ENCODE measurements at places on chromosomes 3 and 15.

GRCh38 chr3:52013802-52014598 lies 18.3 kb upstream of the RPL29 start:
- DNase-seq: no peak

DNA sequence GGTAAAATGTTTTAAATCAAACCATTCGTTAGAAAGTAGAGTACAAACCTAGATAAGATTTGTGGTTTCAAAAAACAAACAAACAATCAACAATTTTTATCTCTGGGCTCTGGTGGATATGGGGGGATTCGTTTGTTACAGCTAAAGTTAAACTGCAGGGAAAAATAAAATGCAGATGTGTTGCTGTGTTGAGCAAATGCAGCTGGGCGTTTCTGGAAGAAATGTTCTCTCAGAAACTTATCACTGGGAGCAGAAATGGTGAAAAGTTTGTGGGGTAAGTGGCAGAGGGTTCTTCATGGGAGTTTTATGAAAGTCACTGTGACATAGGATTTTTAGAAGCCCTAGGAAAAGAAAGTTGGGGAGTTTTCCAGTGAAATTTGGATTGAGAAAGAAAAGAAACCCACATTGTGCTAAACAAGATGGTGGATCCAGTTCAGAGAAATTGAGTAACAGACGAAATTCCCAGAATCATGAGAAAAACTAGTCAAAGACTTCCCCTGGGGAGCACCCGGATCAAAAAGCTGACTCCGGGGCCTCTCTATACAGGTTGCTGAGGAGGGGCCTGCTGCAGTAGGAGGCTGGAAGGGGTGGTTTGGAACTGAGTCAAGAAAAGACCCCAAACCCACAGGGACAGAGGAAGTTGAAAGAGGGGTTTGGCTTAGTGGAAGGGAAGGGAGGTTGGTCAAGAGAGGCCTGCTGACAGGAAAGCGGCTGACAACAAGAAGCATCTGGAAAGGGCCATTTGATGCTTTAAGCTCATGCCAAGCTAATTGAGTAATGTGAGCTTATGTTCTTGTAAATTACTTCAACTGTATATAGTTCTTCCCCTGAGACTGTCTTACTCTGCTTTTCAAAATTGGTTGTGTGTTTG lies 108.7 kb downstream of the RARB start:
- no peak for DNase-seq

- DNase-seq: no peak
Observed at GRCh38 chr3:195773956-195774537, 37.7 kb downstream of the MUC4 start.

DNA sequence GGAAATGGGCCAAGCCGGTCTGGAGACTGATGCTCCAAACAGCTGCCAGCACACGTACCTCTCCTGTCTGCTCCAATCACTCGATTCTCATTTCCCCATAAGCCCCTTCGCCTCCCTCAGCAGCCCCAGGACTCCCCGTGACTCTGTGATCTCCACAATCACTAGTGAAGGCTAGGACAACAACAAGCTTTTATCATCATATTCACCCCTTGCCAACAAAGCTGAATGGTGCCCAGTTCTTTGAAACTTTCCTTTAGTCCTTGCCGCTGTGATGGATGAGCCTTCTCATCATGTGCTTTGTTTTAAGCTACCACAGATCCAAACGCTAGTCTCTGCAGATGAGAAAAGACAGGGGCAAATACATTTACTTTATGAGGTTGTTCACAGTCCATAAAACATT lies 242.0 kb downstream of the SV2B start:
- DNase-seq: no peak

DNA sequence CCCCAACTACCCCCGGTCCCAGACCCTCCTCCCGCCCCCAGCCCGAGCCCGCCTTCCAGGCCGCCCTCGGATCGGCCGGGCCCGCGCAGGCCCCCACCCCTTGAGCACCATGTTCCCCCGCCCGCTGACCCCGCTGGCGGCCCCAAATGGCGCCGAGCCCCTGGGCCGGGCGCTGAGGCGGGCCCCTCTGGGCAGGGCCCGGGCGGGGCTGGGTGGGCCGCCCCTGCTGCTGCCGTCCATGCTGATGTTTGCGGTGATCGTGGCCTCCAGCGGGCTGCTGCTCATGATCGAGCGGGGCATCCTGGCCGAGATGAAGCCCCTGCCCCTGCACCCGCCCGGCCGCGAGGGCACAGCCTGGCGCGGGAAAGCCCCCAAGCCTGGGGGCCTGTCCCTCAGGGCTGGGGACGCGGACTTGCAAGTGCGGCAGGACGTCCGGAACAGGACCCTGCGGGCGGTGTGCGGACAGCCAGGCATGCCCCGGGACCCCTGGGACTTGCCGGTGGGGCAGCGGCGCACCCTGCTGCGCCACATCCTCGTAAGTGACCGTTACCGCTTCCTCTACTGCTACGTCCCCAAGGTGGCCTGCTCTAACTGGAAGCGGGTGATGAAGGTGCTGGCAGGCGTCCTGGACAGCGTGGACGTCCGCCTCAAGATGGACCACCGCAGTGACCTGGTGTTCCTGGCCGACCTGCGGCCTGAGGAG lies 472 bp downstream of the CHST14 start:
- peak; percentile 74 for DNase-seq

DNA sequence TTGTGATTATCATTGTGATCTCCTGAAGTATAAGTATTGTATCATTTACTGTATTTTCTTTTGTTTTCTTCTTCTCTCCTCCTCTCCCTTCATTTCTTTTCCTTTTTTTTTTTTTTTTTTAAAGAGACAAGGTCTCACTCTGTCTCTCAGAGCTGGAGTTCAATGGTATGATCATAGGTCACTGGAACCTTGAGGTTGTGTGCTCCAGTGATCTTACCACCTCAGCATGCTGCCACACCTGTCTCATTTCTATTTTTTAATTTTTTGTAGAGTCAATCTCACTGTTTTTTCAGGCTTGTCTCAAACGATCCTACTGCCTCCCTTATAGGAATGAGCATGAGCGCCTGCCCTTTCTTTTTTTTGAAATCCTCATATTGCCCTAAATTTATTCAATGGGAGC lies 23.4 kb downstream of the NMD3 start:
- no peak for DNase-seq

- no peak for DNase-seq
Observed at GRCh38 chr3:18127859-18128681, 297.1 kb downstream of the SATB1 start.

GRCh38 chr3:188442430-188442829 lies 288.5 kb downstream of the LPP start:
- no peak for DNase-seq

DNA sequence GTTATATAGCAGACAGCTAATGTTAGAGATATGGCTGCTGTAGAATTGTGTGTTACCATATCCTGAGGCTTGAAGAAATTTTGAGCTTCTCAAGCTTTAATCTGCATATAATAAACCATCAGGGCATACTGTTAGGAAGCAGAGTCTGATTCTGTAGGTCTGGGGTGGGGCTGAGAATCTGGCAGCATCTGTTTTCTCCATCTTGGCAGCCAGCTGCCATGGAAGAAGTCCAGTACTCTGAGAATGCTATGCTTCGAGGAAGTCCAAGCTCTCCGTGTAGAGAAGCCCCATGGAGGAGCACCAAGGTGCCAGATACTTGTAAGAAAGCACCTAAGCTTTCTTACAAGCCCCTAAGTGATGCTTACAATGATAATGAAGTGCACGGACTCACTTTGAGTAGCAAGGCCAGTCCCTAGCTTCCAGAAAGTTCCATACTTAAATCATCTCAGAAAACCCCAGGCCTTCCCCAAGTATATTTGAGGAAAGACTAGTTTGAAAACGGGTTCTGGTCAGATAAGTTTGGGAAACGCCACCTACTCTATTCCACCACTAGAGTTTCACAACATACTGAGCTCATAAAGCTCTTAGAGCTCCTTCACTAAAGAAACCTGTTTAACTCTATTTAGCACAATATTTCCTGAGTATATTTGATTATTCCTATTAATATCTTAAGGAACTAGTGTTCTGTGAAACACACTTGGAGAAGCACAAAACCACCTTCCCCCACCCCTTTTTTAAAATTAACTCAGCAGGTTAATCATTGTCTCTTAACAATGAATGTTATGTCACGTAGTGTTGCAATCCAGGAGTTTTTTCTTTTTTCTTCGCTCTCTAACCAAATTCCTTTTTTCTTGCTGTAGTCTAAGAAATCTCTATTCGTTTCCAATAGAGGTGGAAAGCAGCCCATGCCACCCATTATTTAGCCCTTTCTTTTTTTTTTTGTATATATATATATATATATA lies 59.9 kb upstream of the RASGRP1 start:
- DNase-seq: no peak

- no peak for DNase-seq
Observed at GRCh38 chr15:38093931-38094330, 158.7 kb upstream of the SPRED1 start.

DNA sequence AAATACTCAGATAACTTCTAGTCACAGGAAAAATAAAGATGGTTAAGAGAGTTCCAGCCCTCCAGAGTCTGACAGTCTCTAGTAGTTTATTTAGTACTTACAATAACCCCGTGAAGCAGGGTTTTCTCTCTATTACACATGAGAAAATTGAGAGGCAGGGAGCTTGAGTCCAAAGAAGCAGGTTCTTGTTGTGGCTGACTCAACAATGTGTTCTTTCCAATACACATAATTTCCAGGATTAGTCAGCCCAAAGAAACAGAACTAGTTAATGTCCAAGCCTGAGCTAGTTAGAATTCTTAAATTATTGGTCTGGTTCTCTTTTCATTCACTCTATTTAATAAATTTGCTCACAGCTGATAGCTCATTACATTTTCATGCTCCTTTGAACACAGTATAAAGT lies 49.9 kb downstream of the ALDH1A2 start:
- no peak for DNase-seq

- no peak for DNase-seq
Observed at GRCh38 chr3:72171946-72172345, 387.0 kb upstream of the PROK2 start.

GRCh38 chr3:47398228-47398627 lies 17.4 kb downstream of the PTPN23 start:
- DNase-seq: no peak

- DNase-seq: no peak
Observed at GRCh38 chr3:105745046-105745445, 123.8 kb downstream of the CBLB start.

GRCh38 chr15:101188637-101189408 lies 63.0 kb downstream of the CHSY1 start:
- peak; percentile 69 for DNase-seq

GRCh38 chr15:92637626-92638025 lies 17.9 kb downstream of the FAM174B start:
- peak; percentile 37 for DNase-seq

GRCh38 chr3:157861076-157861765 lies 245.0 kb downstream of the SHOX2 start:
- no peak for DNase-seq

Measured in ascending aorta (tissue), 2 donors.